ENCODE measurements at places on chromosomes 6 and 20.

DNA sequence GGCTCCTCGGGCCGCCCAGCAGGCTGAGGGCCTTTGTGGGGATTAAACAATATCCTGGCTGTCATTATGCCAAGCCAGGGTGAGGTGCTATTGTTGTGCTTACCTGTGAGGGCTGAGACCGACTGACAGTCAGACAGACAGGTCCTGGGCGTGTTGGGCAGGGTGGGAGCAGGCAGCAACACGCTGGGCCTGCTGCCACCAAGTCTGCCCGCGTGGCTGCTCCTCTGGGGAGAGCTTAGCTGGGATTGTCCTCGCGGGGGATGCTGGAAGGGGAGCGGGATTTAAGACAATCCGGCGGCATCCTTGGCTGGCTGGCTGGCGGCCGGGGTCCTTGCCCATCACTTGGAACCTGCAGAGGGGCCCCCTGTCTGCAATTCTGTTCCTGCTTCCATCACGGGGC lies 20.0 kb downstream of the ITPR3 start:
- no peak for DNase-seq

DNA sequence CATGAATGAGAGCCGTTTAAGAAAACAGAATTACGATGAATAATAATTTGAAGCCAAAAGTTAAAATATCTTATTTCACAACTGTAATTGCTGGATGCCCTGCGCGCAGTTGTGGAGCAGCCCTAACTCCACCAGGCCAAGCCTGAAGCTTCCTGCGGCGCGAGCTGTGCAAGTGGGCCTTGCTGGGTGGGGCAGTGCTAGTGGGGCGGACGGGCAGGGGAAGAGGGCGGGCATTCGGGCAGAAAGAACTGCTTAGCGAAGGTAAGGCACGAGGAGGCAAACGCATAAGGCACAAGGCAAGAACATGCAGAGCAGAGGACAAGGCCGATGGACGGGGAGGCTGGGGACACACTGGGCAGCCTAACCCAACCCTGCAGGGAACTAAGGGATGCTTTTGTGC lies 2.3 kb downstream of the HLA-DQB2 start:
- no peak for DNase-seq

DNA sequence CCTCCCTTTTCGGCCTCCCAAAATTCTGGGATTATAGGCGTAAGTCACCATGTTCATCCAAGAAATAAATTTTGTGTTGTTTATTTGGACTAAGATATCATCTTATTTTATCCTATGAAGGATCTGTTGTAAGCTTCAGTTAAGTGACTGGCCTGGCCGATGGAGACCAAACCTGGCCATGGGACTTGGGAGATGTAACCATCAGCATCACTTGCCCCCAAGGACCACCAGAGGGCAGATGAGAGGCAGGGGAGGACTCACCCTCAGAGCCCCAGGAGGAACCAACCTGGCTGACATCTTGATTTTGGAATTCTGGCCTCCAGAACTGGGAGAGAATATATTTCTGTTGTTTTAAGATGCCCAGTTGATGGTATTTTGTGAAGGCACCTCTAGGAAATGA lies 266.7 kb downstream of the CDH26 start:
- no peak for DNase-seq

- no peak for DNase-seq
Measured at GRCh38 chr6:149246691-149247384, 70.7 kb upstream of the TAB2 start.
